CD4-positive, alpha-beta T cell (primary cell): ENCODE measurements at places on chromosomes 2 and 18.
A peak's percentile ranks its signal among the peaks of the same experiment; 100 is the strongest.

- no peak for DNase-seq
Measured at GRCh38 chr2:103605071-103605780, 843.4 kb downstream of the TMEM182 start.

DNA sequence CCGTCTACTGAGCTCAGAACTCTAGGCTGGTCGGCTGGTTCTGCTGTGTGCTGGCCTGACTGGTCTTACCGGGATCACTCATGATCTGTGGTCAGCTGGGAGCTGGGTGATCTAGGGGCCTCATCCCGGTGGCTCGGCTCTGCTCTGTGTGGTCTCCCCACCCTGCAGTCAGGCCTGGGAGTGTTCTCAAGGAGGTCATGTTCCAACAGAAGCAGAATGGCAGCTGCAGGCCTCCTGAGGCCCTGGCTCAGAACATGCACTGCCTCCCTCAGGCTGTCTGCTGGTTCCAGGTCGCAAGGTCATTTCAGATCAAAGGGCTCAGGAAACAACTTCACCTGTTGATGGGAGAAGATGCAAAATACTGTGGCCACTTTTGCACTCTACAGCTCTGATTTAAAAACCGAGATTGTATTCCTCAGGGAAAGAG, 81.1 kb upstream of the RFX8 start:
- DNase-seq: no peak

DNA sequence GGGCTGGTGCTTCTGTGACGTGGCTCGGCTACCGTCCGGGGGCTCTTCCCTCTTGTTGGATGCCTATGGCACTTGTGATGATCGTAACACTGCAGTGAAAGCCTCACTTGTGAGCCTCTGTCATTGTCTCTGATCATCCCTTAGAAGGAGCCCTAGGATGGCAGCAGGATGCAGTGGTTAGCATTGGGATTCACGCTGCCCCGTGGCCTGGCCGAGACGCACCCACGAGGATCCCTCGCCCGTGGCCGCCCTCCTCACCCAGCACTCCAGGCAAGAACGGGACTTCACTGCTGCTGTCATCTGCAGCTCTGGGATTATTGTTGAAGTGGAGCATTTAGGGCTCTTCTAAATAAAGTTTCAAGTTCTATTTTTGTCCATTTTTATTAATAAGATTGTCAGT, 46.8 kb upstream of the CTDP1 start:
- no peak for DNase-seq

- no peak for DNase-seq
Measured at GRCh38 chr18:54433857-54434256, 76.2 kb downstream of the C18orf54 start.

GRCh38 chr18:23498877-23499276, 4.4 kb upstream of the RMC1 start:
- DNase-seq: peak; percentile 55

DNA sequence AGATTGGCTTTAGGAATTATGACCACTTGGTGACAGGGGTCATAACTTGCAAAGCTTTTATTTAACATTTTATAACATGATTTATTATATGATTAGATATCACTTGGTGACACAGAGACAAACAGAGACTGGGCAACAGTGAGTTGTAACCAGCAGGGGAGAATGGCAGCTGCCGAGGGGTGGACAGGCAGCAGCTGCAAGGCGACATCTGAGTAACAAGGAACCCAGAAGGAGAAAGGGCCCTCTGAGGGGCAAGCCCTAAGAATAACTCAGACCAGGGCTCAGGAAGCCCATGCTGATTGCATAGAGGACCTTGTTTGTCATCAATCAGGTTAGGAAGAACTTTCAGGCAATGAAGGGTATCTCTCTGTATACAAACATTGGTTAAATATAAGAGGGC, 339.9 kb upstream of the SOX11 start:
- DNase-seq: no peak

- no peak for DNase-seq
Measured at GRCh38 chr2:119496682-119497081, 27.6 kb downstream of the SCTR start.

DNA sequence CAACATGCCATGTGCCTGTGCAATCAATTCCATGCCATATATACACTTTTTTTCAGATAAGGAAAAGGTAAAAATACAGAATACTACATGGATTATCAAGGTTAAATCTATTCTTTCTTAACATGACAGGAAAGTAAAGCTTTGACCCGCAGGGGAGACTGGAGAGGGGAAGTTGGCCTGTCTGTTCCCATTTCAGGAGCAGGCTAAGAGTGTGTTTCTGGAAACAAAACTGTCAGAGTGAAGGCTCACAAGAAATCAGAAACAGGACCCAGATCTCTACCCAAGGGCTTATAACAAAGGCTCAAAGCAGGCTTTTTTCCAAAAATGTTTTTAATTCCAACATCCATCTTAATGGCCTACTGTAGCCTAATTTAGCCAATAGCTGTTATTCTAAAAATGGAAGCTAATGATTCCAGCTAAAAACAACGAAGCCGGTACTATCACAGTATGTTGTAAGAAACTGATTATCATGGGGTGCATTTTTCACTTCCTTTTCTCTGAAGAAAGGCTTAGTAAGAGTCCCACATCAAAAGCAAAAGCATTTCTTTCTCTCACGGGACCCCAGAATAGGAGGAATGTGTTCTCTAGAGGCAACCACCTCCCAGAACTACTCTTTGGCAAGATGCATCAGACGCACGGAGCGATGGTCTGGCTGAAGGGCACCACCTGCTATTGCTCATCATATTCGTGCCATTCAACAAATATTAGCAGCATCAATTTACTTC, 41.4 kb downstream of the FECH start:
- DNase-seq: no peak

GRCh38 chr2:56009758-56010458, 86.3 kb upstream of the EFEMP1 start:
- no peak for DNase-seq

GRCh38 chr2:178860551-178860950, 53.3 kb upstream of the TTN start:
- no peak for DNase-seq

- no peak for DNase-seq
Measured at GRCh38 chr18:33507019-33507418, 66.5 kb upstream of the CCDC178 start.

DNA sequence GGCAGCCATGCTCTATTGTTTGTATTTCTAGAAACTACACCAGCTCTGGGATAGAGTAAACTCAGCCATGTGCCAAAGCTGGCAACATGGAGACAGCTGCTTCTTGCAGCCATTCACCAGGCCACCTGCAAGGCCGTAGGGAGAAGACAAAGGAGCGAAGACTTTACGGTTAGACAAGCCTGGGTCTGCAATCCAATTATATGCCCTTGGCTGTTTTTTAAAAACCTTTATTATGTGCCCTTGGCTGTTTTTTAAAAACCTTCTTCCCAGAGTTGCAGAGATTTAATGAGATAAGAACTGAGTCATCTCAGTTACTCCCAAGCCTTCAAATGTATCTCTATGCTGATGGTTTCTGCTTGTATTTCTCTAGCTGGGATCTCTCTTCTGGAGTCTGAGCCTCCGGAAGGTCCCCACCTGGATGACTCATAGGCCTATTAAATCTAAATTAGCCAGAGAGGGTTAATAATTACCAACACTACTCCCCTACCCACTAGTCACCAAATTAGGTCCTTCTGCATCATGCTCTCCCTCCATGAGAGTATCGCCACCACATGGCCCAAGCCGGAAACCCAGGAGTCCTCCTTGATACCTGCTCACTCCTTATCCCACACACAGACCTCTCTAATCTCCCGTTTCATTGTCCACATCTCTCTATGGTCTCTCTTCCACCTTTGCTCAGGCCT, 17.5 kb upstream of the DPP4 start:
- peak; percentile 12 for DNase-seq

GRCh38 chr2:64276417-64277095, 132.3 kb upstream of the PELI1 start:
- no peak for DNase-seq

GRCh38 chr2:241814643-241815476, 5.9 kb downstream of the NEU4 start:
- no peak for DNase-seq

DNA sequence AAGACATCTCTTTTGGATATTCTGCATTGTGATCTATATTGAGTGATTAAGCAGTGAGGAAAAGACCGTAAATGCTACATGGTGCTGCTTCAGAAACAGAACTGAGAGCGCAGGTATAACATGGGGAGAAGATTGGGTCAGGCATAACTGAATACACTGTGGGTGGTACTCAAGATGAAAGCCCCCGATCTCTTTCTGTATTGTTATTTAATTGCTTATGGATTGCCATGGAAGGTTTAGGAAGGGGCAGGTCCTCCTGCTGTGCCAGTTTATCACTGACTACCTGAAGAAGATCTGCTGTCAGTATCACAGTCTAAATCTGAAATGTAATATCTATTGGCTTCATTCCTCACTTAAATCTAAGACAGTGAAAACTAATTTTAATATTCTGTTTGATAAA, 1568.7 kb upstream of the CELF4 start:
- DNase-seq: no peak

DNA sequence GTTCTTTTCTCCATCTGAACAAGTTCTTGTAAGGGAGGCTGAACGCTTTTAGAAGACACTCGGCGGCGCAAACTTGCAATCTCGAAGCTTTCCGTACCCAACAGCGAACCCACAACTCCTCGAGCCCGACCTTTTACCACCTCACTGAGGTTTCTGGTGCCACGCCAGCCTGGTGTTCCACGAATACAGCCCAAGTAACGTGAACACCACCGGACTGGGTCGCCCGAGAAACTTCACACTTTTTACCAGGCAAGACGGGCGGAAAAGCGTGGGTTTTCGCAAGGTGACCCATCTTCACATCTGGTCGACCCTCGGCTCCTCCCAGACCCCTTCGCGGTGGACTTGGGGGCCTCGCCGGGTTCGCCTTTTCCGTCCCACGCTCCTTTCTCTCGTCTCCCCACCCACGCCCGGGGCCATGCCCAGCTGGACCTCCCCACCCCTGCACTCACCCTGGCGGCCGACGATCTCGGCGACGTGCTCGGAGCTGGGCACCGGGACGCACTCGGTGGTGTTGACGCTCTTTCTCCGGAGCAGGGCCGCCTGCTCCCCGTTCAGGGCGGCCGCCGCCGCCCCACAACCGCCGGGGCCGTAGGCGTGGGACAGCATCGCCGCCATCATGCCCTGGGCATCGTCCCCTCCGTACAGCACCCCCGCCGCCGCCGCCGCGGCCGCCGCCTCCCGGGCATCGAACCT, 1.2 kb downstream of the MEX3C start:
- peak; percentile 19 for DNase-seq

DNA sequence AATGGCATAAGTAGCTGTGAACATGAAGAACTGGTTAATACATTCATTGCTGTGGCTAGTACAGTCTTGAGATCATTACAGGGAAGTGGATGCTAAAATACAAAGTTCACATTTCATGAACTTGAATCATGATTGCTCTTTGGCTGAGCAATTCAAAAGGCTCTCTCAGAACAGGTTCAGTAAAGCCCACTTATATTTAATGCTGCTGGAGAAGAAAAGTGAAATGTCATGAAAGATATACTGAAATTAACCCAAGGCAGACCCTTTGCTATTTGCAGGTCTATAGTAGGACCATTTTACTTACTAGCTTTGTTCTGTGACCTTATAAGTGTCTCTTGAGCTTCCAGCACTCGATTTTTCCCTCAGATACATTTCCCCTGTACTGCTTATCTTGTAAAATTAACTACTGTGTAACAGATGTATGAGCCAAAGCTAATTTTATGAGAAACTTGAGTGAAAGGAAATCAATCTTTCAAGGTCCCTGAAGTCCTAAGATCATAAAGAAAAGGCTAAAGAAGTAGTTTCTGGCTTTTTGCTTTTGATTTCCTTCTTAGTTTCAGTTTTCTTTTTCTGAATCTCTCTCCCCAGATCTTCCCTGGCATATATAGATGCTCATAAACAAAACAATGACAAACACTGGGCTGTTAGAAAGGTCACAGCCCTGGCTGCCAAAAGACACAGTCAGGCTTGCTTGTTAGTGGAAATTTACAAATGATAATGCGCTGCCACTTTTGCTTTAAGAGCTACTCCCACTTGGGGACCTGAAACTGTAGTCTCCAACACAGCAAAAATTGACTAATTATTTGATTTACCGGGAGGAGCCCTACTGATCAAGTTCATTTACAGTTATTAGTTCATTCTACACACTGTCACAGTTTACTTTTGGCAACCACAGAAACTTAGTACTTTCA, 132.7 kb upstream of the XPO1 start:
- DNase-seq: peak; percentile 47

DNA sequence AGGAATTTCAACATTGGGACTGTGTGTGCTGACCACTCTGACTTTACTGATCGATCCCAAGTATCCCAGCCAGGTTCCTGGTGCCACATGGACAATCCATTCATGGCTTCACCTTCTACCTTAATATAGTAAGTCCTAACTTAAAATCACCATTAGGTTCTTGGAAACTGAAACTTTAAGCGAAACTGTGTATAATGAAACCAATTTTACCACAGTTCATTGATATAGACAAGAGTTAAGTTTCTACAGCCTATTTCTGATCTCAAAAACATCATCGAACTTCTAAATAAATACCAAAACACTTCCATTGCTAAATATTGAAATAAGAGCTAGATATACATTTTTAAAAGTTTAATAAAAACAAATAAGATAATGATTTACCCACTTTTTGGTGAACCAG, 4.4 kb upstream of the EXOC6B start:
- no peak for DNase-seq

GRCh38 chr2:96891591-96892333, 21.9 kb upstream of the SEMA4C start:
- peak; percentile 43 for DNase-seq

DNA sequence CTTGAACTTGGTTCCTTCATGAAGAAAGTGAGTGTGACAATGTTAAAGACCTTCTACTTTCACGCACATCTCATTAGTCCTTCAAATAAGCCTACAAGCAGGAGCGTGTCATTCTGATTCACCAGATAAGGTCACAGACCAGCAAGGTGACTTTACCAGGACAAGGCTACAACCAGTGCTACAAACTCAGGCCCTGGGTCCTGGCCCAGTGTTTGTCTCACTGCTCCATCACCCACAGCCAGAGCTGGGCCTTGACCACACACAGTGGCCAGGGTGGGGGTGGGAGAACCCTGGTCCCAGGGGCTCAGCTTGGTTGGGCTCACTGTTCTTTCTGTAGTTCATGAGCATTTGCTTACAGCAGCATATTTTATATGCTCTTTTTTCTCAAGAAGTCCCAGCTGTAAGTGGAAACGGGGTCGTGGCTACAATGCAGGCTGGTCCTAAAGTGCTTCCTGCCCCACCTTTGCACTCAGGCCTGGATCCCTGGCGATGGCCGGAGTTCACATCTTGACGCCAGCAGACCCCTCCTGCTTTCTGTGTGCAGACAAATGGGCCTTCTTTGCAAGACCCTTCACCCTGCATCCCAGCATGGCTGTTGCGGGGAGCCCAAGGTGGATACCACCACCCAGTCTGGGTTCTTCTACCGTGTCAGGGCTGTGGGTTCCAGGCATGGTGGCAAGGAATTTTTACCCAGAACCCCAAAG, 153.6 kb upstream of the EPAS1 start:
- DNase-seq: no peak
